ENCODE measurements at places on chromosomes 1 and 21. TPM values are rescaled to one million over a fixed set of nuclear protein-coding genes. Genes with fewer than 3 reads are reported as not detected.

Gene TBX19
- total RNA-seq = 1.8 TPM

Gene EXTL1
- 0.92 TPM for total RNA-seq

Gene C1orf53
- total RNA-seq = 9.6 TPM

Gene MMEL1
- total RNA-seq = not detected

Gene ZNF687
- 18.7 TPM for total RNA-seq

Gene BARHL2
- not detected for total RNA-seq

Gene OVAAL
- 0.16 TPM for total RNA-seq

Gene CD160
- total RNA-seq = 1.0 TPM

Gene CHD5
- total RNA-seq = 0.86 TPM

Gene TRMT1L
- total RNA-seq = 8.4 TPM

Gene AGBL4
- 2.9 TPM for total RNA-seq

Gene SON
- total RNA-seq = 197 TPM

Gene VANGL2
- 91.3 TPM for total RNA-seq

Gene KCNA3
- 2.8 TPM for total RNA-seq

Gene CLIC6
- total RNA-seq = 0.06 TPM

Gene SPRR2D
- not detected for total RNA-seq

Gene BMP8B
- total RNA-seq = 1.6 TPM

Gene ITLN1
- total RNA-seq = not detected

Gene ACKR1
- total RNA-seq = not detected

Gene HES3
- total RNA-seq = not detected

All from motor neuron (in vitro differentiated cells).